ENCODE measurements at places on chromosomes 4 and X. TPM values are rescaled to one million over a fixed set of nuclear protein-coding genes. Genes with fewer than 3 reads are reported as not detected.
A peak's percentile ranks its signal among the peaks of the same experiment; 100 is the strongest.

- DNase-seq = peak; percentile 64
Observed at GRCh38 chrX:130174045-130174704, 2.4 kb downstream of the RAB33A start.

- DNase-seq = no peak
Observed at GRCh38 chr4:173289353-173289727, 44.8 kb downstream of the HMGB2 start.

- no peak for DNase-seq
Observed at GRCh38 chr4:188839704-188840103, 700.5 kb downstream of the TRIML1 start.

DNA sequence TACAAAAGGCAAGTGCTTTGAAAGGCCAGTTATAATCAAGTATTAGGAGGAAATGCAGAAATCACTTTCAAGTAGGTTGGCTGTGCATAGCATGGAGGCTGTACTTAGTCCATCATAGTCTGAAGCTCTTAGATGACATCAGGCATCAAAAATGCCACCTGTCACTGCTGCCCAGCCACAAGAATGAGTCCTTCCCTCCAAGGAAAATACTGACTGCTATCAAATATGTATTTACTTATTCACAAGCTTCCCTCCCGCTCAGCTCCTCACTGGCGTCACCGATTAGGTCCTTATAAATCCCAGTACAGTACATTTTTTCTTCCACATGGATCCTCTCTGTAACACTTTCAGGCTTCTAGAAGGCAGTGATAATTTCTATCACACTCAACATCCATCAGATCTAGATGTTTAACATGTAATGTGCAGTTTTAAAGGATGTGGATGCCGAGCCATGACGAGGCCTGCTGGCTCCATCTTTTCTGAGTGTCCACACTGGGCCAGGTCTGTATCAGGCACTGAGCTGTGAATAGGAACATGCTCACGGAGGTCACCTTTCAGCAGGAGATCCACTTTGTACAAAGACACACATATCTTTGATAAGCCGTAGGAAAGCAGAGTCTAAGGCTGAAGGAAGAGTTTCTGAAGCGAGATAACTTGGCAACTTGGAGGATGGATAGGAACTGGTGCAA lies 121.9 kb downstream of the PALLD start:
- DNase-seq = no peak

DNA sequence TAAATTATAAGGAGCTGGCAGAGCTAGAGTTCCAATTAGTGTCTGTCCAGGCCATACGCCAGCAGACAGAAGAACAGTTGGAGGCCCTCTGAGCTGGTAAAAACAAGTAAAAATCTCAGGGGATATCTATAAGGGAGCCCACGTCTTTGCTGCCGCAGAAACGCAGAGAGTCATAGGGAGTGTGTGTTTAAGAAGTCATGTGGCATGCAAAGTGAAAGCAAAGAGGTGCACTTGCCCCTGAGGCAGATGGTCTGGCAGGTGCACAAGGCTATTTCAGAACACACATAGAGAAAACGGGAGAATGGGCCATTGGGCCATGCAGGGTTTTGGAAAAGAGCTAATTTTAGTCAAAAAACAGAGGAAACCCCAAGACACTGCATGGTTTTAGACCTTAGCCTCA lies 92.7 kb downstream of the NAP1L3 start:
- no peak for DNase-seq

- DNase-seq = no peak
Observed at GRCh38 chrX:82585868-82586267, 922.2 kb upstream of the POU3F4 start.

DNA sequence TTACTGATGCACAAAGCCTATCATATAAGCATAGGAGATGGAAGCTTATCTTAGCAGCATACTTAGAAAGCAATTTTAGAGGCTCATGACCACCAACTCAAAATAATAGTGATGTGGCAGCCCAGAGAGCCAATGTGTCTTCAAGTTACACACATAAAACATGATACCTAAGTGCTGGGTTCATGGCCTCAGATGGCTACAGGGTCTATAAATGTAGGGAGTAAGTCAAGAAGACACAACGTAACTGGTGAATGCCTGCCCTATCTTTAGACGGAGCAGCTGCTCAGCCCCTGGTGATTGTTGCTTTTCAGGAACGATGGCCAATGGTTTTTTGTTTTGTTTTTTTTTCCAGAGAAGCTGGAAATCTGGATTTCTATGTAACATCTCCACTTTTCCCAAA lies 42.8 kb downstream of the RNF150 start:
- DNase-seq = no peak

DNA sequence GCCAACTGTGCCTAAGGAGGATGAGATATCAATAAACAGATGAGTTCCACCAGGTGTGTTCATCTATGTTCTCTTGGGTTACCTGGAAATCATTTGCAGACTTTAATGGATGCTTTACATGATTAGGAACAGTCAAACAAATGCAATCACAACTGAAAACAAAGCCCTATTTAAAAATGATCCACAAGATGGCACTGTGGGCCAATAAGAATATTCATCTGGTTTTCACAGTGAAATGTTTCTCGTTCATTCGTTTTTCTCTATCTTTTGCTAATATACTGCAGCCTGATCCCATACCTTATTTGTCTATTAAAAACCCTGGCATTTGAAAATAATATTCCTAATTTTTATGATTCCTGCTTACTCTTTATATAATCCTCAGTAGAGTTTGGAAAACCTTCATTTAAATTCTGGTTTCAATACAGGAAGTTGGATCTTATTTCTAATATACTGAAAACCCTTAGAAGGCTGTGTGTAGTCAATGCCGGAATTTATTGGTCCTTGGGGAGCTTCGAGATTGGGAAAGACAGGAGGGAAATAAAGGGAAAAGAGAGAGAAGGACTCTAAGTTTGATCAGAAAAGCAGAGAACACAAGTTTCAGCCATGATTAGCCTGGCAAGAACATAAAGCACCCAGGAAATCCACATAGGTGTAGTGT lies 63.8 kb upstream of the TAPT1 start:
- no peak for DNase-seq

DNA sequence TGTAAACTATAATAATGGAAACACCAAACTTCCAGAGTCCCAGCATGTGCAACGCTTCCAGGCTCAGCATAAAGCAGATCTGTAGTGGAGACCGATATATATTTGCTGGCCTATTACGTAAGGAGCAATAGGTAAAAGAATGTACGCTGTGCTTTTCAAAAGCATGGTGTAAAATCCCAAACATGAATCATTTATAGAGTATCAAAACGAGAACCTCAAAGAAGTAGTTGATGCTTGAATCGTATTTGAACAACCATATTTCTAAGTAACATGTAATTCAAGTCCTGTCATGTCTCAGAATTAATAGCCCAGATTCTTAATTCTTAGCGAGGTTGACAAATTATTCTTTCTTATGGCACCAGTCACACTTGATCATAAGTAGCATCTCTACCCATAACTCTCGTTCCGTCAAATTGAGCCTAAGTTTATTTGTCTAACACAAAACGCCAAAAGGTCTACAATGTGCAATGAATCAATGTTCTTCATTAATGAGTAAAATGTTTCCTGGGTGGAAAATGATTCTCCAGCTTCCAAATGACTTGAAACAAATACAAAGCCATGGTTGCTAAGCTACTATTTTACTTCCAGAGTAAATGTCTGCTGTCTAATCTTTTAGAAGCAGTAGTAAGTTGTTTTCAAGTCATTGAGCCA lies 811.5 kb upstream of the FRG1 start:
- no peak for DNase-seq

GRCh38 chrX:110146521-110146920 lies 143.6 kb downstream of the TMEM164 start:
- no peak for DNase-seq

- no peak for DNase-seq
Observed at GRCh38 chr4:148225639-148226038, 216.6 kb downstream of the NR3C2 start.

DNA sequence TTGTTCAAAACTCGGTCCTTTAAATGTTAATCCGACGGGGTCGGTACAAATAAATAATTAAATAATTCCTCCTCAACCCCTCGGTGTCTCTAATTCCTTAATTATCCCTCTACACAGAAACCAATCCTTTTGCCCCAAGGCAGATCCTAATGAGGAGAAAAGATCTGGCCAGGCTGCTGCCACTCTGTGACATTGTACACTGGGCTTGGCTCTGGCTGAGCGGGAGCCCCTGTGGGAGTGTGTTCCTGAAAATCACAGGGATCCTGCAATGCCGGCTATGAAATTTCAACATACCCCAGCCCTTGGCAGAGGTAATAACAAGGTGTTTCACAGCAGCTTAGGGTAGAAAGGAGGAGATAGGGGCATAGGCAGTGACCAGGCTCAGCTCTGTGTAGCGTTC lies 96.0 kb downstream of the DHRSX start:
- DNase-seq = no peak

DNA sequence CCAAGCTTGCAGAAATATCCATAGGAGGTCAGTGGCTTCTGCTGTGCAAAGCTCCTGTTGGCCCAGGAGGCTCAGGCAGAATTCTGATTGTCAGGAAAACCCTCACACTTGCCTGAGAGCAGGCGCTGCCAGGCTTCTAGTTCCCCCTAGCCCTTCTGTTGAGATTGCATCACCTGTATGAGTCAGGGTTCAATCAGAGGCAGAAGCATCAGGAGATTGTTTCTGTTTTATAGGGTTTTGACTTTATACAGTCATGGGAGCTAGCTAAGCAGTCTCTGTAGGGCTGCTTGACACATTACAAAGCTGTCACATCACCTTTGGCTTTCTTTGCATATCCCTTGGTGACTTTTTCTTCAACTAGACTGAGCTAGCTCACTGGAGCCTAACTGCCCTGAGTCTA lies 27.8 kb downstream of the DIPK2B start:
- DNase-seq = no peak

- DNase-seq = no peak
Observed at GRCh38 chrX:37686369-37686995, 891 bp downstream of the XK start.

- no peak for DNase-seq
Observed at GRCh38 chr4:5705647-5706320, 2.6 kb downstream of the EVC2 start.

GRCh38 chr4:168021666-168022065 lies 70.7 kb upstream of the ANXA10 start:
- DNase-seq = no peak

DNA sequence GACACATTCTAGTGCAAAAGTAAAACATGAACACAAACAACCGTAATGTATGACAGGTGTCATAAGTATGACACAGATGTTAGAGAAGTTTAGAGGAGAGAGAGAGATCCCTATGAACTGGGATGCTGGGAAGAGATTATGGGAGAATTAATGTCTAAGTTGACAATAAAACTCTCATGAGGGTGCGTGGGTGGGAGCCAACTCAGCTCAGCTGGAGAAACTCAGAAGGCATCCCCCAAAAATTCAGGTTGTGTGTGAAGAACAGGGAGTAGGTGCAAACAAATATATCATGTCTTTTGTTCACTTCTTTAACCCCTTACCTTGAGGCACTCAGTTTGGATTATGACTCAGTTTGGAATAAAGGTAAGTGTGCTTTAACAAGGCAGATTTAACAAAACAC lies 484.1 kb downstream of the INPP4B start:
- DNase-seq = no peak

Gene NXT2
- polyA plus RNA-seq = 5.6 TPM

Gene MAPK10
- polyA plus RNA-seq = 3.0 TPM

Gene WDR17
- polyA plus RNA-seq = 0.63 TPM

Gene EGFL6
- 0.32 TPM for polyA plus RNA-seq

Gene NFXL1
- 4.8 TPM for polyA plus RNA-seq

Gene RASL11B
- not detected for polyA plus RNA-seq

Gene SH3RF1
- 14.4 TPM for polyA plus RNA-seq

Gene RBM41
- 4.8 TPM for polyA plus RNA-seq

Gene DAPP1
- 1.2 TPM for polyA plus RNA-seq

Gene C4orf33
- 11.4 TPM for polyA plus RNA-seq
